ENCODE measurements at places on chromosomes 1 and 21.

DNA sequence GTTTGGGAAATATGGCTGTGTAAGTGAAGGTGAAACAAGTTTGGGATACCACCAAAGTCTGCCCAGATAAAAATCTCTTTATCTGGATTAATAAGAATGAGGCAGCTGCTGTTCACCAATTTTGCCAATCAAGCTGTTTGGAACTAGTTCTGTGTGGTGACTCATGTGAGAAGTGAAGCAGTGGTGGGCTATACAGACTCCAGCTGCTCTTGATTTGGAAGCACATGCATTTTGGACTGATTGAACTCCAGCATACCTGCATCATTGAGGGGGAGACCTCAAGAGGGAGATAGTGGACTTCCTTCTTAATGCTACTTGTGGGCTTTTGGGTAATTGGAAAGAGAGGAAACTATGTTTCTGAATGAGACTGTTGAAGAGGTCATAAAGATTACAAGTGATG lies 99.2 kb upstream of the B3GALT2 start:
- DNase-seq: no peak

DNA sequence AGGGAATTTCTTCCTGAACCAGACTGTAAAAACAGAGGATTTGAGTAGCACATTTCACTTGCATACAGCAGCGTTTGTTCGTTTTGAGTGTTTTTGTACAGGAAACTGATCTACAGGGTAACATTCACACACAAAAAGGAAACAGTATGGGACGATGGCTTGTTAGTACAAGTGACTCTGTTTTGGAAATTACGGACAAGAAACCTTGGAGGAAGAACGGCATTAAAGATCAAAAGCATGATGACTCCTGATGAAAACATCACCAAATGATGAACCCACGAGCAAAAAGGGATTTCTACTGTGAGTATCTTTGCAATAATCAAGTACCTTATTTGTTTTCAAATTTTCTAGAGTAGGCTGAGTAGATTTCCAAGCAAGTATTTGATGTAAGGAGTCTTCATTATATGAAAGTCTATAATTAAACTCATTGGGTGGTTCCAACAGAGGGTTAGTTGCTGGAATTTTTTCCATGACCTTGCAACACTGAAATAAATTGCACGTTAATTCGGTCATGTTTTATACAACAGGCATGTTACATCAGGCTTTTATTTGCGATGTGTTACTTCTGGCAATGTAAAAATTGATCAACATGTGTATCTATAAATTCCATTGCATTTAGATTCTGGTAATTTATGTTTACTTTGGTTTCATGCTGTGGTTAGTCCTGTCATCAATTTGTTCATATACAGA lies 76.7 kb upstream of the KCNK2 start:
- DNase-seq: no peak

GRCh38 chr21:14585122-14585521 lies 39.0 kb upstream of the SAMSN1 start:
- no peak for DNase-seq

DNA sequence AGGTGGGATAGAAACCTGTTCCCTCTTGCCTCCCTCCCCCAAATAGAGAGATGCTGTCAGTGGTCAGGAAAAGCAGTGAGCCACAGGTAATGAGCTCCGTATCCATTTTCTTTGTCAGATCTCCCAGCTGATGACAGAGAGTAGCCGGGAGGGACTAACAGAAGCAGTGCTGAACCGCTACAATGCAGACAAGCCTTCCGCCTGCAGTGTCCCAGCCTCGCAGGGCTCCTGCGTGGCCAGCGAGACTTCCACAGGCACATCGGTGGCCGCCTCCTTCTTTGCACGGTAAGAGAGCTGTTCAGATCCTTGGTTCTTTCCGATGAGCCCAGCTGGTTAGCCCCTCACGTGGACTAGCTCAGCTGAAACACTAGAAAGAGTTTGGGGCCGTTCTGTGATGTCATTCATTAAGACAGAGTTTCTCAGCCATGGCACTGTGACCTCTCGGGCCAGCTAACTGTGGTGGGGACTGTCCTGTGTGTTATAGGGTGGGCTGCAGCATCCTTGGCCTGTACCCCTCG lies 264.7 kb downstream of the KIF26B start:
- no peak for DNase-seq

- DNase-seq: no peak
Measured at GRCh38 chr1:147080006-147080661, 92.1 kb downstream of the PRKAB2 start.

- DNase-seq: peak; percentile 54
Measured at GRCh38 chr1:15245593-15246360, 1.2 kb upstream of the FHAD1 start.

DNA sequence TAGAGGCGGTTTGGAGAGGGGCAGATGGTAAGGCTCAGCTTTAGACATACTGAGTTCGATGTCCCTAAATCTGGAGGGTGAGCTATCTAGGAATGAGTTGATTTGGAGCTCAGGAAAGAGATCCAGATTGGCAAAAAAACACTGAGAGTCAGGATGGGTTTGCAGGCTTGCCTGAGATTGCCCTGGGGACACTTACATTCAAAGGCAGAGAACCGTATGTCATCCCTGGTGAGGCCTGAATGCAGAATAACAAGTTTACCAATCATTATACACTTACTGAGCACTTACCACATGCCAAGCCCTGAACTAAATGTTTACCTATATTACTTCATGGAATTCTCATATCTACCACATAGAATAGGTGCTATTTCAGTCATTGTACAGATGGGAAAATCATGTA lies 27.5 kb downstream of the TFAP2E start:
- no peak for DNase-seq

DNA sequence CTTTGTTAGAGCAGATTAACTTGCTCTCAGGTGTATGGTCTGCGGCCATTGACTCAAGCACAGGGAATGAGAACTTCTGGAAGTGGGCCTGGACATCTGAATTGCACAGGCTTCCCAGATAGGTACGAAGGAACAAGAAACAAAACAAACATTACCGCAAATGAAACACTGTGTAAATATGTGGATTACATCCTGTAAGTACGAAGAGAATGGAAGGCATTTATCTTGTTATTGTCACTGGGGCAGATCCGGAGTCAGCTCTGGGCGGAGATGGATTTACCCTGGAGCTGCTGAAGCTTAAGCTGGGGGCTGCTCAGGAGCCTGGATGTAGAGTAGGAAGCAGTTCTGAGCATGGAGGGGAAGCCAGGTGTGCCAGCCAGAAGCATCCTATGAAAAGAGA lies 6.8 kb downstream of the HES2 start:
- no peak for DNase-seq

- no peak for DNase-seq
Measured at GRCh38 chr1:156809281-156809680, 7.4 kb downstream of the SH2D2A start.

DNA sequence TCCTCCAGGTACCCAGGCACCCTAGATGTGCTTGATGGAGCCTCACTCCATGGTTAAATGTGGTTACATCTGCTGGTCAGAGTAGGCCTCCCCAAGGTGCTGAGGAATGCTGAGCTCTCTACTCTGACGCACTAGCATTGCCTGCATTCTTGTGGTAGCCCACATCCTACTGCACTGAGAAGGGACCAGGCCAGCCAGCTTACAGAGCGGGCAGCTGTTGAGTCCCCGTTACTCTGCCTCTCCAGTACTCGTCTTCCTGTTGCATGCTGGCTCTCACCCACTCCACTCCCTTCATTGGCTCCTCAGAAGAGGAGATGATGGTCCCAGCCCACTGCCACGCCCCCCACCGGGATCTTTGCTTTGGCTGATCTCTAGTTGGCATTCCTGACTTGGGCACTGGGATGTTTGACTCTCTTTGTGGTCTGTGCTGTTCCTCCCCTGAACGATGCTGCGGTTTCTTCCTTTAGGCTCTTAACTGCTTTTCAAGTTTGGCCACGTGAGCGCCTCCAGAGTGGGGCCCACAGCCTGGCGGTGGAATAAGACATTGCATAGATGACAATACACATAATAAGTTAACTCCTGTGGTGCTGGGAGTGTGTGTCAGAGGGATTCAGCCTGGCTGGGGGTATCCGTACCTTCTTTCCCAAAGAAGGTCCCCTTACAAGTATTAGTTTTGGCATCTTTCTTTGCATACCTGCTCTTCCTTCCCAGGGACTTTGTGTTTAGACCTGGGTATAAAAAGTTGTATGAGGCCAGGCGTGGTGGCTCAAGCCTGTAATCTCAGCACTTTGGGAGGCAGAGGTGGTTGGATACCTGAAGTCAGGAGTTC lies 18.6 kb downstream of the AZIN2 start:
- peak; percentile 12 for DNase-seq

DNA sequence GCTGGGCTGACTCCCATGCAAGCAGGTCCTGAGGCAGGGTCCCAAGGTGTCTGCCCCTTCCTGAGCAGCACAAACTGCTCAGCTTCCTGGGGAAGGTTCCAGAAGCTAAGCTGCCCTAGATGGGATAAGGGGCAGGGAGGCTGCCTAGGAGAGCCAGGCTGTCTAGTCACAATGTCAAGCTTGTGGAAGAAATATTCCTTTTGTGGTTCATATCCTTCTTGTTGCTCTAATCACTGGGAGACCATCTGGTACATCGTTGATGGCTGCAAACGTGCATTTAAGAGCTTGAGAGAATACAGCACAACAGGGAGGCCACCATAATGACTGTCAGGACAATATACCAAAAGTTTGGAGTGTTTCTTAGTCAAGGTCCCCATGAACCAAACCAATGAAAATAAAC lies 67.4 kb downstream of the SLC16A1 start:
- DNase-seq: no peak

GRCh38 chr1:158274797-158275196 lies 14.9 kb upstream of the CD1C start:
- DNase-seq: no peak

DNA sequence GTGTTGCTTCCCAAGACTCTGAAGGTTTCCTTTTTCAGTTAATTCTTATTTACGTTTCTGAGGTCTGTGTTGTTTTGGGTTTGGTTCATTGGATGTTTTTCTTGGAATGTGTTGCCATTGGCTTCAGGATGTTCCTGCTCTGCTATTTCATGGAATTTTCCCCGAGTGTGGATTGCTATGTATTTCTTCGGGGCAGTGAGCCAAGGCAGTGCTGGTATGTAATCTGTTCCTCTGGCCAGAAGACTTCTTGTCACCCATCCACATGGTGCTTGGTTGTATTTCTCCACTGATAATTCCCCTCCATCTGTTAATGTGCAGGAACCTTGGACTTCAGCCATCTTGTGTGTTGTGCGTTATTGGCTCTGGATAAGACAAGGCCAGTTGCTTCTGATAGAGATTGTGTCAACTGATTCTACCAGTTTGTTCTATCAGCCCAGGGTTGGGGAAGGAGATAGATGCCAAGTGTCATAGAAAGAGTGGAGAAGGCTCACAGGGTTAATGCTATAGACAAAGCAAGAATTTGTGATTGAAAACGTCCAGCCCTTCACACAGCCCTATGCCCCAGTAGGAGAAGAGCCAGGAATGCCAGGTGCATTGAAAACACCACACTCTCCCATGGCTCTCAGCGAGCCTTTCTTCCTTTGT lies 505.2 kb downstream of the PLPP3 start:
- no peak for DNase-seq

DNA sequence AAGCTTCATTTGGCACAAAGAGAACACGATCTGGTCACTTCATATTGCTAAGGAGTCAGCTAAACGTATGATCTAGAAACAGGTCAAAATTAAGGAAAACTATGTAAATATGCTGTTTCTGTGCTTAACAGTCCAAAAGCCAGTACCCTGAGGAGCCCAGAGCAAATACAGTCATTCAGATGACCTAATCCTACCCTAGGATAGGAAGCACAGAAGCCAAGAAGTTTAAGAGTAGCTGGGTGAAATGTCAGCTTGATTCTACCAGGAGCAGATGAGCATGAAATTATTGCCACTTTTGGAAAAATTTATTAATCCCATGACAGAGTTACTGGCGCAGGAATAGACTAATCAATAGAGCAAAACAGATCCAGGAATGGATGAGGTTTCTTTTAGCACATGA lies 18.3 kb downstream of the SORT1 start:
- no peak for DNase-seq
